ENCODE measurements at places on chromosomes 2 and 18. TPM values are rescaled to one million over a fixed set of nuclear protein-coding genes. Genes with fewer than 3 reads are reported as not detected.
A peak's percentile ranks its signal among the peaks of the same experiment; 100 is the strongest.

GRCh38 chr2:214232271-214232670 lies 178.6 kb upstream of the VWC2L start:
- no peak for DNase-seq

DNA sequence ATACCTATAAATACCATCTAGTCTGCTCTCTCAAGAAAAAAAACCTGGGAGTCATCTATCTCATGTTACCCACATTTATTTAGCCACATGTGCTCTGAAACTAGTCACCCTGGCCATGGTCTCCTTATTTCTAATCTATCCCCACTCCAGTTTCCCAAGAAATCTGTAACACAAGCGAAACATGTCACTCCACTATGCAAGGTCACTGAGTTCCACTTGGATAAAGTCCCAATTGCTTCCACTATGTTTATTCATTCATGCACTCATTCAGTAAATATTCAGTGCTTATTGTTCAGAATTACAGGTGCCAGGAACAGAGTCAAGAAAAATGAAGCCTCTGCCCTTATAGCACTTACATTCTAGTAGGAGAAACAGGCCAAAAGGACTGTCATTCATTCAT lies 369.4 kb upstream of the CYRIA start:
- no peak for DNase-seq

GRCh38 chr2:29954316-29954715 lies 32.9 kb upstream of the ALK start:
- DNase-seq = no peak

GRCh38 chr2:175631245-175631623 lies 370.8 kb downstream of the LNPK start:
- no peak for DNase-seq

- DNase-seq = peak; percentile 66
These were observed 7.8 kb upstream of the GIGYF2 start for GRCh38 chr2:232689152-232689910.

GRCh38 chr2:112343827-112344585 lies 68.6 kb downstream of the ZC3H6 start:
- peak; percentile 86 for DNase-seq

DNA sequence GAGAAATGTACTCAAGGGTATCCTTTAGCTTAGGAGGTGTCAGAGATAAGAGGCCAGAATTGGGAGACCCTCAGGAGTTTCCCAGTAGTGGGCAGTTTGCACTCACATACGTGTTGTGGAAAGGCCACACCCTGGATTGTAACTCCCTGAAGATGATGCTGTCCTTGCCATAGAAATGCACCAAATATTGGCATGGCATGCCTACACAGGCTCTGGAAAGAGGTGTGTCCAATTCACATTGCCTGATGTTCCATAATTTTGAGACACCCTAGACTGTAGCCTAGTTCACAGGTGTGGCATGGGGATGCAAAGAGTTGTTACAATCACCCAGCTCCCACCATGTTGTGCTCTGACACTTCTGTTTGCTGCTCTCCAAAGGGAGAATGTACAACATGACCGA lies 271.9 kb downstream of the CCDC85A start:
- DNase-seq = no peak

- no peak for DNase-seq
These were observed 154.8 kb upstream of the ZNF236 start for GRCh38 chr18:76667603-76668002.

GRCh38 chr2:42879913-42880737 lies 87.7 kb upstream of the HAAO start:
- peak; percentile 70 for DNase-seq

- DNase-seq = peak; percentile 39
These were observed 91.7 kb upstream of the EPC2 start for GRCh38 chr2:148552675-148553331.

Gene XDH
- polyA plus RNA-seq = not detected

Gene DNAJC5G
- polyA plus RNA-seq = 0.23 TPM

Gene CRYBA2
- not detected for polyA plus RNA-seq

Gene CNRIP1
- polyA plus RNA-seq = 24.9 TPM

Gene CCDC148
- polyA plus RNA-seq = 0.44 TPM
